Esophagus squamous epithelium (tissue), 5 donors: ENCODE measurements at places on chromosomes 13 and 19.

GRCh38 chr13:44293374-44293773 lies 80.2 kb upstream of the SERP2 start:
- no peak for DNase-seq

DNA sequence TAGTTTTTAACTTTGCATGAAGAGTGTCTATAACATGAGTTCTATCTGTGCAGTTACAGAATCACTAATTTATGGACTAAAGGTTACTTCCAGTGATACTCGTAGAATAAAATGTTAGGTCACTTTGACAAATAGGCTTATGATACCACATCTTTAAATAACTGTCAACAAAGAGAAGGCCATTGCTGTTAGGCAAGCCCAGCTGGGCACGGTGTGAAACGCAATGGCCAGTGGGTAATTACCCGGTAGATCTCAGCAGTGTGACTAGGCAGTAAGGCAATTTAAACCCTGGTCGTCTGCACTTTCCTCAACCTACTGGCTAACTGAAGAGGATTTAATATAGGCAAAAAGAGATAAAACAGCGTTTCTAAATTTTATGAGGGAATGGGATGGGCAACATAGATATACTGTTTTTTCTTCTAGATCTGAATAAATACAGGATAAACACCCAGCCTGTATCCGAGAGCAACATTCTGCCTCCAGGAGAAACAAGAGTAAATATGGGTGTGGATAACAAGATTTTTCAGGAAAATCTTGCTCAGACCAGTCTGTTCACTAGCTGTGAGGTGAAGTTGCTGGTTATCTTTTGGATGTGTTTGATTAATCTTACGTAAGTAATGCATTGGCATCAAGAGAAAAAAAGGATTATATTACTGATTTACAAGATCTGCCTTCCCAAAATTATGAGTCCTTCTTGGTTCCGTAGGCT lies 631.3 kb downstream of the EFNB2 start:
- no peak for DNase-seq

DNA sequence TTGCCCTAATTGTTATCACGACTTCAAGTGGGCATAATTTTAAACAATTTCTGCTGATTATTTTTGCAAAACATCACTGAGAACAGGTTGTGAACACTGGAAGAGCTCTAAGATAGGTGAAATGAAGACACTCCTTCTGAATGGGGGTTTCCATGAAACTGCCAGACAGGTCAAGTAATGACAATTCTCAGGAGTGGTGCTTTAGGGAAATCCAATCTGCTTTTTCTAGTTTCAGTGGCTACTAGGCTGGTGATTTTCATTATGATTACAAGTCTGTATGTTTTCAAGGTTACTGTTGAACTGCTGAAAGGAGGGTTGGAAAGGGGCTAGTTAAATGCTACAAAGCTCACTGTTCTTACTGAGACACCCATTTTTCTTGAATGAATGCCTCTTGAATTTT lies 1724.2 kb downstream of the PCDH9 start:
- no peak for DNase-seq

- no peak for DNase-seq
Measured at GRCh38 chr13:110801044-110801443, 87.5 kb downstream of the ING1 start.

GRCh38 chr13:111614009-111614408 lies 293.6 kb downstream of the TEX29 start:
- DNase-seq: no peak

- DNase-seq: no peak
Measured at GRCh38 chr13:39506559-39507390, 96.2 kb downstream of the LHFPL6 start.

- DNase-seq: no peak
Measured at GRCh38 chr13:60347174-60347573, 49.8 kb upstream of the TDRD3 start.

DNA sequence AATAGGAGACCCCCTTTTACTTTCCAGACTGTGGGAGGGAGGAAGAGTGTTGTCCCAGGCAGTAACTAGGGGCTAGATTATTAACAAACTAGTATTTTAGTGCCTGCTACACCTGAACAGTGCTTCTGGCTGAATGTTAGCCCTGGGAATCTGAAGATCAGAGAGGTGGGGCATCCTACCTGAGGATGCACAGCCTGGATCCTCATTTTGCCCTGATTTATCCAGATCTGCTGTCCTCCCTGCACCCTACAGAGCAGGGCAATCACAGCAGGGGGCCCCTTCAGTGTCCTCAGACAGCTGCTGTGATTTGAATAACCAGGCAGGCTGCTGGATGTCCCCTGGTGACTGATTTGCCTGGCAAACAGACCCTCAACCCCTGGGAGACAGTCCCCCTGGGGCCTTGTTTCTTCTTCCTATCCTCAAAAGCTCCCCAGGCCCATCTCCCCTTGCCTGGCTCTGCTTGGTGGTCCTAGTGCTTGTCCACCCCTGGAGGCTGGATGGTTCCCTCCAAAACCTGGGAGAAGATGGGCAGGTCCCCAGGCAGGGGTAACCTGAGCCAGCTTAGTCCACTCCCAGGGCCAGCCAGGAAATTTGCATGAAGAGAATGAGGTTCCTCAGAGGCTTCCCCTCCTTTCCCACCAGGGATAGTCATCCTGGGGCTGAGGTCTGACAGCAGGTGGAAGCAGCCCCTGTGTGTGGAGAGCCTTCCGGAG lies at the start of gene OVOL3:
OVOL3 (plus strand) TSS at position 657 of the 713 bp plus-strand sequence. CDS start 60 bp downstream, outside the sequence.
- DNase-seq: no peak

DNA sequence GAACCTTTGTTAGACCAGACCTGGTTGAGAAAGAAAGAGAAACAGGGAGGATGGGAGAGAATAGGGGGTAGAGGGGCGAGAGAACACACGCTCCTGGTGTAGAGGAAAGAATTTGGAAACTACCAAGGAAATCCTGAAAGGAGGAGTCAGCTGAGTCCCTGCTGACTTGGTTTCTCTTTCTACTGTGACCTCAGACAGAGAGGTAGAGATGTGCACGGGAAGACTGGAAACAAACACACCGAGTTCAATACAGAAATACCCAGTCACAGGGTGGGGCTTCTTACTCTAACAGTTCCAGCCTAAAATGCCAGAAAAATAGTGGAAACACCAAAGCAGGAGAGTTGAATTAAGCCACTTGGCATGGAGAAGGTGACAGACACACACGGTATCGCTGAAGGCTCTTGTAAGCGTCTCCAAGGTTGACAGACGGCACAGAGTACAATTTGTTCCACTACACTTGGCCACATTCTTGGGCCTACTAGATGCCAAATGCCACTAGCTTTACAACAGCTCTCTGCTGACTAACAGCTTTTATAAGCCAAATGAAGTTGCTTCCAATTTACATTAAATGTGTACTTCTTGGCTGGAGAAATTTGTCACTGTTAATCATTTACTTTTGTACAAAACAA lies 28.1 kb downstream of the LATS2 start:
- DNase-seq: no peak

DNA sequence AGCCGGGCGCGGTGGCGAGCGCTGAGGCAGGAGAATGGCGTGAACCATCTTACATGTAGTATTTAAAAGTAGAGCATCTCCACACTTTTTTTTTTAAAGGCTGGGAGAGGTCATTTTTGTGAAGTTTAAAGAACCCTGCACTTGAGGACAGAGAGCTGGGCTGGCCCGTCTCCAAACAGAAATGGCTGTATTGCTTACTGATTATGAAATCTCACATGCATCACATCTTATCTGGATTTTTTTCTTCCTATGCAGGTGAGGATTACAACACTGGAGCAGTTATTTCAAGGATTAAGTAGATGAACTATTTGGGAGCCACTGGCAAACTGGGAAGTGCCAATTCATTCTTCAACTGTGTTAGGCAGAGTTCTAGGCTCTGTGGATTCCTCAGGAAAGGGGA lies 59.5 kb downstream of the TEX26 start:
- DNase-seq: no peak

DNA sequence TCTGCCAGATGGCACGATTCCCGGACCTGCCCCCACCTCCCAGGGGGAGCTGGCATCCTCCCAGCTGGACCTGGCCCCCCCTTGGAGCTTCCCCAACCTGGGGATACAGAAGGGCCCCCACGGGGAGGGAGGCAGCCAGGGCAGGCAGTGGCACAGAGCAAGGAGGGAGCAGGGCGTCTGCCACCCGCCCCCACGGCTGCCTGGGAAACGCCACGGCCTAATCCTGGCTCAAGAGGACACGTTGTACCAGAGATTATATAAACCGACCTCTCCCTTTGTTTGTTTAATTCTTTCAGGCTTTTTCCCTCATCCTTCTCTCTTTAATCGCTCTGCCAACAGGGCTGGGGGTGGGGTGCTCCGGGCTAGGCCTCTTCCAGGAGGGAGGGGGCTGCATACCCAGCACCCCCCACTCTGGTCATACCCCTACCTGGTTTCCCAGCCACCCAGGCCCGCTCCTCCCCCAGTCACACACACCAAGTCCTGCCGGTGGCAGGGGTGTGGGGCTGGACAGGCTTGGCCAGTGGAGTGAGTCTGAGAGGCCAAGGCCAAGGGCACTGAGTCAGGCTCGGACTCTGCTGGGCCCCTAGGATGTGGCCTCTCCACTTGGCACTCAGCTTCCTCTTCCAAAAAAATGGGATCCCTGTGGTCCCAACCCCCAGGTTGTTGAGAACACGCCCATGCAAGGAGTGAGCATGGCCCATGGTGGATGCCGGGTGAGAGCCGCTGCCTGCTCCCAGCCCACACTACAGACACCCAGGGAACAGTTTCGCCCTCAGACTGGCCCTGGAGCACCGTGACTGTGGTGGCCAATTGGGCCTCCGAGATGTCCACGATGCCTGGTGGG lies 29.5 kb upstream of the NFIC start:
- DNase-seq: no peak

GRCh38 chr19:43563816-43564457 lies 11.4 kb downstream of the XRCC1 start:
- DNase-seq: no peak
